Ascending aorta (tissue), 2 donors: ENCODE measurements at places on chromosomes 6 and 20. TPM values are rescaled to one million over a fixed set of nuclear protein-coding genes. Genes with fewer than 3 reads are reported as not detected.

The SYNGAP1 gene
- 33.7 TPM for total RNA-seq

The MAS1 gene
- total RNA-seq = not detected

The BPIFA1 gene
- not detected for total RNA-seq

- no peak for DNase-seq
Observed at GRCh38 chr6:39416728-39417127, 94.2 kb upstream of the KCNK16 start.

- DNase-seq = no peak
Observed at GRCh38 chr6:5302995-5303622, 41.8 kb downstream of the FARS2 start.

GRCh38 chr6:11718031-11718430 lies 60.6 kb downstream of the ADTRP start:
- no peak for DNase-seq

GRCh38 chr6:128276311-128276710 lies 244.1 kb downstream of the PTPRK start:
- DNase-seq = no peak

- no peak for DNase-seq
Observed at GRCh38 chr6:132192631-132193030, 208.6 kb downstream of the MOXD1 start.

DNA sequence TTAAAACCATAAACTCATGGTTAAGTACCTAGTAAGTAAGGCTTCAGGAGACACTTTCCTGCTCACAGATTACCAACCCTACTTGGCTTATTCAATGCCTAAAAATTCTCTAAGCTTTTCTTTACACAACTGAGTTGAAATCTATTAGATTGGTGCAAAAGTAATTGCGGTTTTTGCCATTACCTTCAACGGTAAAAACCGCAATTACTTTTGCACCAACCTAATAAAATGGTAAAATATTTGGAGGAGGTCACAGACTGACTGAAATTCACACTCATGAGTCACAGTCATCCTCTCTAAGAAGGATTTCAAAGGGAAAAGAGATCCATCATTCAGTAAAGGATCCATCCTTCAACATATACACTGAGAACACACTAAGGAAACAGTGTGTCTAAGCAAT lies 25.9 kb downstream of the PKHD1 start:
- no peak for DNase-seq

DNA sequence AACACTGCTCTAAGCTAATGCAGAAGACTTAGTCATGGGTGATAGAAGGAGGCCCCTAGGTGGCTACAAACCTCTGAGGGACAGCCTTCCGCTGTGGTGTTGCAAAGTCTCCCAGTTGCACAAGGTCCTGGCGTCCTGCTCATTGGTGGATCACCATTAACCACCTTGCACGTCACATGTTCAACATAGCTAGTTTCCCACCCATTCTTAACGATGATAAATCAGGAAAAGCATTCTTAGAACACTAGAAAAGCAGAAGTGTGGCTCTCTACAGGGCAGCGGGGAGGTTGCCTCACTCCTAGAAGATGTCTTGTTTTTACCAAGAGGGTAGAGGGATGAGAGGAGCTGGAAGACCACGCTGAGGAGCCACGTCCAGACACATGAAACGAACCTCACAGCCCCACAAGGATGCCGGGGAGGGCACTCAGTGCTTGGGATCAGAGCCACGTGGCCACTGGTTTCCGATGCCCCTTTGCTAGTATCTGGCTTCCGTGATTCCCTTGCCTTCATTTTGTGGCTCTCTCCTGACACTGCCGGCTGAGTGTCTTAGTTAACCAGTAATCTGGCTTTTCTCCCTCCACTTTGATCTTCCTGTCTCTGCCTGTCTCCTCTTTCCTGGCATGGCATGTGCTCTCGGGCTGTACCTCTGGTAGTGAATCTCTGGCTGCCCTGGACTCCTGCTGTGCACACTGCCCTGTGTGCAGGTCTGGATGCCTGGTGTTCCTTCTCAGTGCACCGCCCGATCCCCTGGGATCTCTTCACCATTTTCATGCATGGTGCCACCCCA lies 91.4 kb upstream of the NEDD9 start:
- peak; percentile 38 for DNase-seq

DNA sequence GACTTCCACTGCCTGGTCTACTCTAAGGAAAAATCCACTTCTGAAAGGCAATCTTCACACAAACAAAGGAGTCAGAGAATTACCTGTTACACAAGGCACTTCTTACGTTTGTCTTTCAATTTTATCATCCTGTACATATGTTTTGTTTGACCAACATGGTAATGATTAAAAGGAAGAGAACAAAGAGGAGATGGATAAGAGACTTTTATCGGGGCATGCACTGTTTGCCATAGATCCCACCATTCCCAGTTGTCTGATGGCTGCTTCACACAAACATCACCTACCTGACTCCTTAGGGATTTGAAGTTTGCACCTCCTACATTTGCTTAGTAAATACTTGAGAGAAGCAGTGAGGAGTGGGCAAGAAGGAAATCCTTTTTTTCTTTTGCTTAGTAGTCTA lies 87.1 kb downstream of the BFSP1 start:
- no peak for DNase-seq

DNA sequence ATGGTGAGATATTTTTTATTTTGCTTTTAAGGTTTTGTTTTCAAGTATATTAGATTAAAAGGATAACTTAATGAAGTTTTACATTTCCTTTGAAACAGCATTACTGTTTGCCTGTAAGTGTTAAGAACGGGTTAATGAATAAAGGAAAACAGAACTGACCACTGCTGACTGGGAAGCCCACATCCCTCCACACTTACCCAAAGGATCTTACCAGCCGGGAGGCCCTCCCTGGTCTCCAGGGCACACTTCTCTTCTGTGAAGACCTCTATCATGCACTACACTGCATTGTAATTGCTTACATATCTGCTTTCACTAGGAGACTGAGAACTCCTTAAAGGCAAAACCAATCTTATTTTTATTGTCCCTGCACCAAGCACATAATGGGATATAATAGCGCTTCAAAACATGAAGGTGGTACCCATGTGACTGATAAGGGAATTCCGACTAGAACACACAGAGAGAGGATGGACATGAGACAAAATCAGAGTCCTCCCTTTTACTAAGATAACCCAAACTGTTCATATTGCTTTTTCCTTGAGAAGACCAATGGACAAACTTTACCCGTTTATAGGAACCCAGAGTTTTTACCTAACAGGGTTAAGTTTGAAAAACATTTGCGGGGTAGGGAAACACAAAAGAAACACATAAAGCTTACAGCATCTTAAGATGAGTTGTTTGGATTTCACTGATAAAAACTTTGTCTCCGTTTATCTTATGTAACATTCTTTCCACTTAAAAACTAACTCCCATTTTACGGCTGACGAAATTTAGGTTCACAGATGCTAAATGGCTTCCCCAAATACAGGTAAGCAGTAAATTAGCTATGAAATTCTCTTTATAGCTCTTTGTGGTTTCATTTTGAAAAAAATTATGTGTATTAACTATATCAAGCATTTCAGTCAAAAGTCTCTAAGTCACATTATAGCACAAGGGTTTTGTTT lies 8.7 kb downstream of the EZR start:
- no peak for DNase-seq

DNA sequence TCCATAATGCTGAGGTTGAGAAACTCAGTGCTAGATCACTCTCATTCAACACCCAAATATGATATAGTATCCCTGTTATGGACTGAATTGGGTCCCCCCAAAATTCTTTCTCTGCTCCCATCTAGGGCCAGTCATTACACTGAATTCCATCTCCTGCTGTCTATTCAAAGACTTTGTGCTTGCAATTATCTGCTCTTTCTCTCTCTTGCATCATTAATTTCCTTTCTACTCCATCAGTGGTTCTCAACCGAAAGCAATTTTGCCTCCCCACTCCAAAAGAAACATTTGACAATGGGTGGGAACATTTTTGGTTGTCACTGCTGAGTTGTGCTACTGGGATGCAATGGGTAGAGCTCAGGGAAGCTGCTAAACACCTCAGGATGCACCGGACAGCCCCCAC lies 271.5 kb upstream of the CDYL start:
- DNase-seq = no peak

DNA sequence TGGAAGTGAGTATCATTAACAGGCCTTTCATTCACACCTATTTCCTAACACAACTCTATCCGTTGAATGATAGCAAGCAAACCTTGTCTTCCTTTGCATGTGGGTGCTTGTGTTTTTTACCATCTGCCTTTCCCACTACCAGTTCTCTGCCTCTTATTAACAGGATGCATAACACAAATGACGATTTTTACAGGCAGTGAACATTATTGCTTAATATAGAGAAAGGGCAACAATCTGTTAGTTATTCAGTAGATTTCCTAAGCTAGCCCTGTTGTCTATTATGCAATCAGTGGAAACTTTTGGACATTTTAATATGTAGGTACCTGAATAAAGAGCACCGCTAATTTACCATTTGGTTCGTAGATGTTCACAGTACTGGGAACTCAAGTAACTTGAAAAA lies 348.8 kb upstream of the PLCB4 start:
- DNase-seq = no peak

DNA sequence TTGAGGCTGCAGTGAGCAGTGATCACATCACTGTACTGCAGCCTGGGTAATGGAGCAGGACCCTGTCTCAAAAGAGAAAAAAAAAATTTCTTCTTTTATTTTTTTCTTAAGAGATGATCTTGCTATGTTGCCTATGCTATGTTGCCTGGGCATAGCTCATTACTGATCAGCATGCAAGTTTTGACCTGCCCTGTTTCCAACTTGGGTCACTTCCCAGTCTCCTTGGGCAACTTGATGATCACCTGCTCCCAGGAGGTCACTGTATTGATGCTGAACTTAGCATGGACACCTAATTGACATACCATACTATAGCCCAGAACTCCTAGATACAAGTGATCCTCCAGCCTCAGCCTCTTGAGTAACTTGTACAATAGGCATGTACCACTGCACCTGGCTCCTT lies 30.7 kb upstream of the NANP start:
- no peak for DNase-seq

DNA sequence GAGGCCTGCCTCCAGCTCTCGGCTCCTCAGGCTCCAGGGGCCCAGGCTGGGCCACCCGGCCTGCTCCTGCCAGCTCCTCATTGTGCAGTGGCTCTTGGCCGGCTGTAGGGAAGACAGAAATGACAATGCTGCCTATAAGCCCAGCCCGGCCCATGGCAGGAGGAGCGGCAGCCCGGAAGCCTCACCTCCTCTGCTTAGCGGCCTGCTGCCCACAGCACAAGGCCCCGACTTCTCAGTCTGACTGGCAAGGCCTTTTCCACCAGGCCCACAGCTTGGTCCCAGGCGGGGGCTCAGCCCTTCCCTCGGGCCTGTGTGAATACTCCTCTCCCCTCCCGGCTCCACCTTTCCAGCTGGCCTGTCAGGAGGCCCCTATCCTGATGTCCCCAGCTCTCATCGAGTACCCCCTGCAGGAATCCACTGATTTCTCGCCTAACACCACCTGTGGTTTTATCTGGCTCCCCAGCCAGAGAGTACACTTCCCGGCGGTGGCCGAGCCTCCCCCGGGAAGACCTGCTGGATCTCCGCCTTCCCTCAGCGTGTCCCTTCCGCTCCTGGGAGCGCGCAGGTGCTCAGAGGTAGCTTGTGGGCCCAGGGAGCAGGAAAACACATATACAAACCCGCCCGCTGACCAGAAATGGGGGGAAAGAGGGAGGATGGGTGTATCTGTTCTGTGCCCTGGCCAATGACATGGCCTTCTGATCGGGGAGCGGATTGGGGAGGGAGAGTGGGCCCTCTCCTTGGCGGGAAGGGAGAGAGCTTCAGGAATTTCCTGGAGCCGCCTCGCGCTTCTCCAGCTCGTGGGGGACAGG lies 963 bp downstream of the DDRGK1 start:
- DNase-seq = no peak

DNA sequence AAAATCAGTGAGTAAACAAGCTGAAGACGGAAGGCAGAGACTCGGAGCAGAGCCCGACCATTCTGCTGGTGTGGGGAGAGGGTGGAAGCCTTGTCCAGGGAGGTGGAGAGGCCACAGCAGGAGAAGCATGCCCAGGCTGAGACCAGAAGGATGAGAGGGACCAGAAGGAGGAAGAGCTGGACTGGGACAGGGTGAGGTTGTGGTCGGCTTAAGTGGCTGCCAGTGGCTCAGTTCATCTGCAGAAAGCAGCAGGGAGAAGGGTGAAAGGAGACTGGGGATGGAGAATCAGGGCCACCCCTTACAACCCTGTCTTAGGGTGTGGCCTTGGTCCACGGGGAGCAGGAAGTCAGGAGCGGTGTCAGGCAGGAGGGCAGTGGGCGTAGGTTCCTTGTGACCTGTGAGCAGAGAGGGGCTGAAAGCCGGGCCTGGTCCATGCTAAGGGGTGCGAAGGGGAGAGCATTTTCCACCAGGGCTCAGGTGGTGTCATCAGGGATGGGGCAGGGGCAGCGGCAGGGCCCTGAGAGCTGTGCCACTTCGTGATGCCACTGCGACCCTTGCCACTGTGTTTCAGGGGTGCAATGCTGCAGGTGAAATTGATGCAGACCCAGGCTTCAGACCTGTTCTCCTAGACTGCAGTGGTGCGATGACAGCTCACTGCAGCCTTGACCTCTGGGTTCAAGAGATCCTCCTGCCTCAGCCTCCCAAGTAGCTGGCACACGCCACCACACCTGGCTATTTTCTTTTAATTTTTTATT lies 81.1 kb downstream of the TTLL2 start:
- no peak for DNase-seq

DNA sequence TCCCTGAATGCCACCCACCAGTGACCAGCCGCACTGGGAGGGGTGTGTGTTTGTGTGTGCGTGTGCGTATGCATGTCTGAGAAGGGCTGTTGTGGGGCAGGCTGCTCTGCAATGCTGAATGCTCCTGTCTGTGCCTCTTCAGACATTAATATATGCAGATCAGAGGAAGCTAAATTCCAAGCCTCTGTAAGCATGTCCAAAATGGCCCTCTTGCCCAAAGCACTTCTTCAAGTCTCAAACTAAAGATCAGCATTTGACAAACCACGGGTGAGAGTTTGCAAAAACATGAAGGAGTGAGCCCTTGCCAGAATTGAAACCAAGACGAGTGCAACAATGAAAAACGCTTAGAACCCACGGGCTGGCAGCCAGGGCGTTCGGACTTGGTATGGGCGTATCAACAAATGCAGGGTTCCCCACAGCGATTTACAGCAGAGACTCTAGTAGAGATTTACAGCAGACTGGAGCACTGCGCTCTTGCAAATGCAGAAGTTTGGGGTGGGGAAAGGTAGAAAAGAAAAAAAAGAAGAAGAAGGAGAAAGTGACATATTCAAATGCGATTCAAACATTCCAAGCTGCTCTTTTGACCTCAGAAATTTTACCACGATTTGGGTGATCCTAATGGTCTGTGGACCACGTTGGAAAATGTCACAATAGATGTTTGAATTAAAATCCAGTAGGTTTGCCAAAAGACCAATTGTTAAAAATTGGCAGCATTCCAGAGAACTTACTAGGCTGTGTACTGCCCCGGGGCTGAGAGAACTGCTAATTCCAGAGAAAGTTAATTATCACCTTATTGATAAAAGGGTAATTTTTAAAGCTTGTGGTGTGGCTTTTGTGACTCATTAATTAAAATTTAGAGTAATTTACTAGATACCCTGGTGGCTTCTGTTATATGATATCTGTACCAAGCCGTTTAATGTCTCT lies 3.5 kb downstream of the SCML4 start:
- DNase-seq = no peak

DNA sequence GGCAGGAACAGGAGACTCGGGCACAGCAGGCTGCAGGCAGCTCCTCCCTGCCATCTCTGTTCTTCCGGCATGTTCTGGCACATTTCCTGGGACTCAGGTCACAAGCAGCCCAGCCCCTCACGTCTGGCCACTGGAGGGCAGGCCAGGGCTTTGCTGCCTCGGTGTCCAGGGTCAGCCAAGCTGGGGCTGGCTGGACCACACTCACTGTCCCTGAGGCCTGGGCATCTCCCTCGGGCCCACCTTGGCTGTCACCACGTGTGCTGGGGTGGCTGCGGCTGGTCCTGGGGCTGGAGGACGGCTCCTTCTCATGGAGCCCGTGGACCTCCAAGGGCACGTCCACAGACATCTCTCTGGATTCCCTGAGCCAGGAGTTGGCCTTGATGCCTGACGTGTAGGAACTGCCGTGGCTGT lies 18.5 kb downstream of the FRMD1 start:
- DNase-seq = no peak
